ENCODE measurements at places on chromosomes 4 and X.
A peak's percentile ranks its signal among the peaks of the same experiment; 100 is the strongest.

DNA sequence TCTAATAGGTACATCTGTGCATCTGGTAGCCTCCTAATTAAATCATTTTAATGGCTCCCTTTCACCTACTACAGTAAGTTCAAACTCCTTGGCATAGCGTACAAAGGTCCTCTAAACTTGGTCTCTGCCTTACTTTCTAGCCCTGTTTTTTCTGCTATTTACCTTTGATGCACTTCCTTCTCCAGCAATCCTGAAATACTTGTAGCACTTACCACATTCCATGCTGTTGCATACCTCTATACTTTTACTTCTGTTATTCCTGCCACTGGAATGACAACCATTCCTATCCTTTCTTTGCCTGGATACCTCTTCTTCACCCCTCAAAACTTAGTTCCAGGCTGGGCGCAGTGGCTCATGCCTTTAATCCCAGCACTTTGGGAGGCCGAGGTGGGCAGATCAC lies 56.6 kb upstream of the LHFPL1 start:
- DNase-seq, result no peak

DNA sequence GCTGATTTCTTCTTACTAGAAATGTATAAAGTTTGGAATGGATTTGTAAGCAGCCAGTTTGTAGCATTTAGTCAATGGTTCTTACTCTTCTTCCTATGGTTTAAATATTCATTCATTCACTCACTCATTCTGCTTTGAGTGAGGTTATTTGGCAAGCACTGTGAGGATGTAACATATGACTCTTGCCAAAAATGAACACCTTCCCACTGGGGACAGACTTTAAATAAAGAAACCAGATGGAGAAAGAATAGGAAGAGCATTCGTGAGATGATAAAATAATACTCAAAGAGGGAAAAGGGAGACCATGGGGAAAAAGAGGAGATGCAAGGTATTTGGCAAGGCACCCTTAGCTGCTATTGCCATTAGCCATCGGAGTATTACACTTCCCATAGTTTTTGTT lies 586.1 kb downstream of the ADGRL3 start:
- no peak for DNase-seq

DNA sequence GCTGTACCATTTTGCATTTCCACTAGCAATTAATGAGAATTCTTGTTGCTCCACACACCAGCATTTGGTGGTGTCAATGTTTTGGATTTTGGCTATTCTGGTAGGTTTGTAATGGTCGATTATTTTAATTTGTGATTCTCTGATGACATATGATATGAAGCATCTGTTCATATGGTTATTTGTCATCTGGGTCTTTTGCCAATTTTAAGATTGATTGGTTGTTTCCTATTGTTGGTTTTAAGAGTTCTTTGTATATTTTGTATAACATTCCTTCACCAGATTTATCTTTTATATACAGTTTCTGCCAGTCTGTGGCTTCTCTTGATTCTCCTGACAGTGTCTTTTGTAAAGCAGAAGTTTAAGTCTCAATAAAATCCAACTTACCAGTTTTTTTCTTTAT lies 18.5 kb upstream of the BDH2 start:
- DNase-seq, result no peak

DNA sequence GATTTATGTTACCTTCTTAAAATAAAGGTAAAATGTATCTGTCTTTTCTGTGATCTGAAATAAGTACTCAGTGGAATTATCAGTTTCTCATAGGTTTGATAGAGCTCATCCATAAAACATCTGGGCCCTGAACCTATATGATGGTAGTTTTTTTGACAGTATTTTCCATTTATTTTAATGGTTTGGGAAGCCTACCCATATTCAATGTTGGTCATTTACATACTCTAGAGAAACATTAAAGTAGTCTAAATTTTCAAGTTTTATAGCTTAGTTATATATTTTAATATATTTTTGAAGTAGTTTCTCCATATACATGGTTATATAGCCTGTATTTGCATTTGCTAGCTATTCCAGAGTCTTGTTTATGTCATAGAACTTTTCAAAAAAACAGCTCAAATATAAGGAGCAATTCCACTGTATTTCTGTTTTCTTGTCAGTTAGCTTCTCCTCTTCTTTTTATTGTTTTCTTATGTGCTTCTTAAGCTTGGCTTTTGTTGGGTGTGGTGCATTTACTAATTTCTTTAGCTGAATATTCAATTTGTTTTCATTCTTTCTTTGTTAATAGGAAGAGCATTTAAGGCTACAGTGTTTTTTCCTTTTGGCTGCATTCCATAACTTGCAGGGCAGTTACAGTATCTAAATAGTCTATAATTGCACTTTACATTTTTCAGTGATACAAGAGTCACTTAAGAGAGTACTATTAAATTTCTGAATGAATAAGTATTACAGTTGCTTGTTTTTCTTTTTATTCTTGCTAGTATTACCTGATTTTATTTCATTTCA lies 181.4 kb downstream of the DKK2 start:
- DNase-seq, result no peak

DNA sequence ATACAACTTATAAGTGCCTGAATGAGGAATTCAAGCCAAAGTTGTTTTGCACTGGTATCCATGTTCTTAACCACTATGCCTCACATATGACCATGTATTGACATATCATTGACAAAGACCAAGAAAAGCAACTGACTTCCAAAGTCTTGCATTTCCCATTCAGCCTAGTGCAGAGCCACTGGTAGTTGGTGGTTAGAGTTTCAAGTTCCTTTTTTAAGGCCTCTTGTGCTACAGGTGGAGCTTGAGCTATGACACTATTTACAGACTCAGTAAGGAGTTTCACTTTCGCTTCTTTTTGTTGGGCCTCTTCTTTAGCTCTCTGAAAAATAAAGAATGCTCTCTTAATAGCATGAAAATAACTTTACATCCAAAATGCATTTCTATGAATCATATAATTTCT lies 763.0 kb downstream of the DMD start:
- DNase-seq, result peak; percentile 11

GRCh38 chrX:48591255-48591791 lies 6.0 kb upstream of the WDR13 start:
- DNase-seq, result no peak

- DNase-seq, result no peak
Measured at GRCh38 chr4:74330295-74330750, 22.1 kb downstream of the EPGN start.

DNA sequence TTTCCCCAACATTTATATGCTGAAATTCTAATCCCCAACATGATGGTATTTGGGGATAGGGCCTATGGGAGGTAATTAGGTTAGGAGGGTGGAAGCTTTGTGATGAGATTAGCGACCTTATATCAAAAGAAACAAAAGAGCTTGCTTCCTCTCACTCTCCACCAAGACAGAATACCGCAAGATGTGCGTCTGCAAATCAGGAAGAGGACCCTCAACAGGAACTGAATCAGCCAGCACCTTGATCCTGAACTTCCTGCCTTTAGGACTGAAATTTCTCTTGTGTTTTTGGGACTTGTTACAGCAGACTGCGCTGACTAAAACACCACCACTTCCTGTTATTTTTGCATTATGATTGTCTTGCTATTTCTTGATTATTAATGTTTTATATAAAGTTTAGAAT lies 1889.4 kb downstream of the C4orf33 start:
- DNase-seq, result no peak

- DNase-seq, result no peak
Measured at GRCh38 chrX:7145454-7145853, 2.1 kb upstream of the STS start.

GRCh38 chr4:70761276-70761816 lies 39.6 kb downstream of the RUFY3 start:
- DNase-seq, result no peak

DNA sequence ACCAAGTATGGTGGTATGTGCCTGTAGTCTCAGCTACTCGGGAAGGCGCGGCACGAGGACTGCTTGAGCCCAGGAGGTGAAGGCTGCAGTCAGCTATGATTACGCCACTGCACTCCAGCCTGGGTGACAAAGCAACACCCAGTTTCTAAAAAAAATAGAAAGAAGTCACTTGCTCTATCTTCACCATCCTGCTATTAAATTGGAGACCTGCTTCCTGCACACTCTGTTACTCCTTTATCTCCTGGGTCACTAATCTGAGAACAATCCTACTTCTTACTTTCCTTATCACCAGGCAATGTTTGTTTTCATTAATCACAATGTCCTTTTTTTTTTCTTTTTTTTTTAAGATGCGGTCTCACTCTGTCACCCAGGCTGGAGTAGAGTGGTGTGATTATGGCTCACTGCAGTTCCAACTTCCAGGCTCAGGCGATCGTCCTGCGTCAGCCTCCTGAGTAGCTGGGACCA lies 16.2 kb downstream of the PRKX start:
- no peak for DNase-seq

GRCh38 chrX:39144956-39145355 lies 343.7 kb downstream of the MID1IP1 start:
- DNase-seq, result no peak

- DNase-seq, result no peak
Measured at GRCh38 chrX:134885336-134886001, 105.3 kb upstream of the SMIM10 start.

GRCh38 chrX:38805432-38806389 lies 4.5 kb downstream of the MID1IP1 start:
- peak; percentile 75 for DNase-seq

- DNase-seq, result peak; percentile 81
Measured at GRCh38 chrX:134803551-134804183, 145.4 kb upstream of the PLAC1 start.

GRCh38 chr4:135032670-135033069 lies 831.1 kb upstream of the PABPC4L start:
- DNase-seq, result no peak

DNA sequence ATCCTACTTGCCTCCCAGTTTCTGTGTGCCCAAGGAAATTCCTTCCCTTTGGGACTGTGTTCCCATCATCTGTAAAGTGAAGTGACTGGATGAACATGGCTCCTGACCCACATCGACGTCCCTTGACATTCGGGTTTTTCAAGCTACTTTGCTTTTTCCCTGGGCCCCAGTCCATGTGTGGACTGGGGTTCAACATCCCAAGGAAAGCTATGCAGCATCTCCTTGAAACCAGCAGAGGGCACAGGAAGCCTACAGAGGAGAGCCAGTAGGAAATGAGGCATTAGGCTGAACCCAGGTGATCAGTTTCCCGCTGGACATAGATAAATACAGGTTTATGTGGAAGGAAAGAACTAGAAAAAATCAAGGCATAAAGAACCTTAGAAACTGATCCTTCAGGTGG lies 145.1 kb upstream of the ARHGEF9 start:
- DNase-seq, result no peak

All from central memory CD4-positive, alpha-beta T cell (primary cell).